ENCODE measurements at places on chromosomes 12 and 14.

GRCh38 chr12:3097186-3097804 is 20.1 kb downstream of the TSPAN9 start:
- DNase-seq, result no peak

DNA sequence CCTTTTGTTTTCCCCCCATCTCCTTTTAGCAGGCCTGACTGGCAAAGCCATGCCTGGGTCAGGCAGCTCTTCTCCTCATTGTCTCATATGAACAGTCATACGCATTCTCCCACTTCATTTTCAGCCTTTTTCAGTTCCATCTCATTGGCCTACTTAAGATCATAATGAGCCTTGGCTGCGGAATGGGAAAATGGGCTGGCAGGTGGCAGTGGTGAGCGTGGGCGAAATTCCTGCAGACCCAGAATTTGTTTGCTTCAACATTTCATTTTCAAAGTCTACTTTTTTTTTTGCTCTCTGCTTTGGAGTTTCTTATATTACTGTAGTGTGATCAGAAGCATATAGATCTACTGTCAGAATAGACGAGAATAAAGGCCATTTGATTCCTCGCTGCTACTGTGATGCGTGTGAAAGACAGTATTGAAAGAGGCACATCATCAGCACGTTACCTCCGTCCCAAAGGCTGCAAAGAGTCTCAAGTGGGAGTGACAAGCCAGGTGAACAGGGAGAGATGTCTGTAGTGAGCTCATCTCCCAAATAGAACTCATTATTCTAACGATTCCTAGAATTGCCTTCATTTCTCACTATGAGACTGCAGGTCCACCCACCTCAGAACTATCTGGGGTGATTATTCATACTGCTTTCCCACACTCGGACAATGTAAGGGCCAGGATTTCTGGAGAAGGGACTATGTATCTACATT is 73.7 kb downstream of the TBK1 start:
- no peak for DNase-seq

- DNase-seq, result no peak
Observed at GRCh38 chr12:84764001-84764400, 148.6 kb downstream of the SLC6A15 start.

DNA sequence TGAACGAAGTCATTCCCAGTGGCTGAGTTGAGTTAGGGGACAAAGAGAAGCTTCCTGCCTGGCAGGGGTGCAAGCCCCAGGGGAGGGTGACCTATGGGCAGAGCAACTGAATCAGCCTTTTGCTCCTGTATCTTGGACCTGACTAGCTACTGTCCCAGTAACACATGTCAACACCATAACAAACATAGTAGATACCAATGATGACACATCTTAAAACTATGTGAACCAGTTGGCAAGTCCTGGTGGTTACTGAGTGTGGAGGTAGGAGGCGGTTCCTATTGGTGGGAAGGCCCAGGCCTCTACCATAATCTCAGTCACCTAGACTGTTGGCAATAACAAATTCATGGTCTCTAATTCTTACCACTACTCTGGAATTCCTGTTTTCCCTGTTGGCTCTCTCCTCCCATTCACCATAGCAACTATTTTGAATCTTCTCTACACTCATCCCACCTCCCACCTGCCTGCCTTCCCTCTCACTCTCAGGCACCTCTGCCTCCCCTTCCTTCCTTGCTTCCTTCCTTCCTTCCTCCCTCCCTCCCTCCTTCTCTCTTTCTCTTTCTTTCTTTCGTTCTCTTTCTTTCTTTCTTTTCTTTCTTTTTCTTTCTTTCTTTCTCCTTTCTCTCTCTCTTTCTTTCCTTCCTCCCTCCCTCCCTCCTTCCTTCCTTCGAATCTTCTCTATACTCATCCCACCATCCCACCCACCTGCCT is 8.1 kb upstream of the P2RX7 start:
- DNase-seq, result no peak

GRCh38 chr12:31298515-31298910 is 27.4 kb downstream of the SINHCAF start:
- no peak for DNase-seq

- no peak for DNase-seq
Observed at GRCh38 chr14:94110552-94111181, at the start of gene IFI27. Gene IFI27, plus strand, starts transcription at chr14:94110736.

GRCh38 chr12:93087840-93088610 is 158.9 kb upstream of the EEA1 start:
- DNase-seq, result no peak

GRCh38 chr14:94671870-94672444 is 59.8 kb downstream of the SERPINA3 start:
- DNase-seq, result no peak

Data from amygdala (tissue), 56 donors.